Activated CD4-positive, alpha-beta T cell treated with anti-CD3 and anti-CD28 coated beads, Interleukin-2, Interleukin-6, amounts not matched to agents 100 ng/mL and 50 ng/mL, durations not matched to agents 16 hours and 8 hours (primary cell): ENCODE measurements at places on chromosomes 13 and 19.

GRCh38 chr13:42047561-42048341 lies 697 bp upstream of the DGKH start:
- peak; percentile 44 for DNase-seq

GRCh38 chr19:37855098-37855497 lies 51.3 kb downstream of the WDR87 start:
- DNase-seq, result no peak

GRCh38 chr13:95660981-95661581 lies 15.9 kb upstream of the DNAJC3 start:
- peak; percentile 44 for DNase-seq

DNA sequence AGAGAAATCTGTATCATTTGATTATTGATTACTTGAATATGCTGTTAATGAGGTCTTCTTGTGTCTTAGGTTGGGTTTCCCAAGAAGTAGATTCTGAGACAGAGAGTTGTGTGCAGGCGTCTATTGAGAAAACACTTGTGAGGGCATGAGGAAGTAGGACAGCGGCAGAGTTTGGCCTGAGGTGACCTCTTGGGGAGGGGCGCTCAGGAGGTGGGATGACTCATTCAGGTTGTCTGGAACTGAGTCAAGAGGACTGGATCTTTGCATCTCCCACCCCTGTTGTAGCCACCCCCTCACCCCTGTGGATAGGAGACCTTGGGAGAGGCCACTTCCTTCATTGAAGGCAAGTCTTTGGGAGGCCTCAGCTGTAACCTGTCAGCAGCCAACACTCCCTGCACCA lies 35.2 kb upstream of the WDFY2 start:
- DNase-seq, result peak; percentile 15

GRCh38 chr13:102847272-102848234 lies 1.7 kb downstream of the ERCC5 start:
- DNase-seq, result peak; percentile 25

GRCh38 chr19:18477974-18478373 lies 40.0 kb upstream of the ISYNA1 start:
- no peak for DNase-seq
